ENCODE measurements at places on chromosomes 5 and 9.

DNA sequence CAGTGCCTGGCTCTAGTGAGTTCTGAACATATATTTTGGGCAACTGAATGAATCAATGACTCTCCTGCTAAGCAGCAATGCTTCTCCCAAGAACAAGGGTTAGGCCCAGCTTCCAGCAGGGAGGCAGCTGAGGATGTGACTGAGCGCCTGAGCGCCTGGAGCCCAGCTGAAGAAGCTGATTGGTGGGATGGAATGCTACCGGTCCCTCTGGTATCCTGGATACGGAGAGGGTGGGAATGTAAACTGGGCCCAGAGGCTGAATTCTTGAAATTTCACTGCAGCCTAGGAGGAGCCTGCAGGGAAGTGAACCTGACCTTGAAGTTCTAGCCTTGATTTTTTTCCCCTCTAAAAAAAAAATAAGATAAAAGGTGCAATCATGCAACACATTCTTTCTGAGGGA lies 43.2 kb downstream of the WWC1 start:
- no peak for DNase-seq

DNA sequence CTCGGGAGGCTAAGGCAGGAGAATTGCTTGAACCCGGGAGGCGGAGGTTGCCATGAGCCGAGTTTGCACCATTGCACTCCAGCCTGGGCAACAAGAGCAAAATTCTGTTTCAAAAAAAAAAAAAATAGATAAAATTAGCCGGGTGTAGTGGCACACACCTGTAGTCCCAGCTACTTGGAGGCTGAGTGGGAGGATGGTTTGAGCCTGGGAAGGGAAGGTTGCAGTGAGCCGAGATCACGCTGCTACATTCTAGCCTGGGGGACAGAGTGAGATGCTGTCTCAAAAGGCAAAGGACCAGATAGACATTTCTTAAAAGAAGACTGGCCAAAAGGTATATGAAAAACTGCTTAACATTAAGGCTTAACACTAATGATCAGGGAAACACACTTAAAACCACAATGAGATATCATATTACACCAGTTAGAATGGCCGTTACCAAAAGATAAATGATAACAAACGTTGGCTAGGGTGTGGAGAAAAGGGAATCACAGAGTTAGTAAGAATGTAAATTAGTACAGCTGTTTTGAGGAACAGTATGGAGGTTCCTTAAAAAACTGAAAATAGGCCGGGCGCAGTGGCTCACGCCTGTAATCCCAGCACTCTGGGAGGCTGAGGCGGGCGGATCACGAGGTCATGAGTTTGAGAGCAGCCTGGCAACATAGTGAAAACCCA lies 10.1 kb upstream of the MARVELD2 start:
- no peak for DNase-seq

DNA sequence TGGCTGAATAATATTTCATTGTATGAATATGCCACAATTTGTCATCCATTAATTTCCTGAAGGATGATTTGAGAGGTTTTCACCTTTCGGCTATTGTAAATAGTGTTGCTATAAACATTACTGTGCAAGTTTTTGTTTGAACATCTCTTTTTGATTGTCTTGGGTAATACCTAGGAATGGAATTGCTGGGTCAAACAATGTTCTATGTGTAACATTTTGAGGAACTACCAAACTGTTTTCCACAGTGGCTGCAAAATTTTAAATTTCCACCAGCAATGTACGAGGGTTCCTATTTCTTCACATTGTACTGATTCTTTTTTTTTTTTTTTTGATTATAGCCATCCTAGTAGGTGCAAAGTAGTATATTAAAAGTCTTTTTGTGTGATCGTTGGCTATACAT lies 63.8 kb upstream of the ANKH start:
- no peak for DNase-seq

GRCh38 chr5:158152136-158152535 lies 293.2 kb upstream of the CLINT1 start:
- no peak for DNase-seq

GRCh38 chr5:133564921-133565565 lies 47.3 kb downstream of the FSTL4 start:
- no peak for DNase-seq

DNA sequence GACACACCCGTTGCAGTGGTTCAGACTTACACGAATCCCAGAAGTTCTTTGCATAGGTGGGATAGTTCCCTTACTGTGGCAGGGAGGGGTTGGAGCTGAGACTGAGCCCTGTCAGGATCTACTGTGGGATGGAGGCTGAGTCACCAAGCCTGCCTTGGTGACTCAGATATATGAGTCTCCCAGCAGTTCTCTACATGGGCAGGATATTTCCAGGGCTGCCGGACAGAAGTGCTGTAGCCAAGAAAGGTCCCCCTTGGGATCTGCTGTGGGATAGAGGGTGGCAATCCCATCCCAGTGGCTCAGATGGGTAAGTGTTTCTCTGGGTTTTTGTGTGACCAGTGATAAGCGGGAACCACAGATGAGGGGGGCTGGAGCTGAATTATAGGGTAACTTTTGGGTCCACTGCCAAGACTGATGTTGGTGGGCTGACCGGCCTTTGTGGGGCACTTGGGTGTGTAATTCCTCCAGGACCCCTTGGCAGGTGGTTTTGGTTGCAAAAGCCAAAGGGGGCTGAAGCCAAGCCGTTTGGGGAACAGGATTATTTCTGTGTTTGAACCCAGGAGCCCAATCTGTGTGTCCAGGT lies 18.7 kb downstream of the XRCC4 start:
- no peak for DNase-seq

- DNase-seq = no peak
These were observed 53.9 kb downstream of the CSNK1A1 start for GRCh38 chr5:149497357-149497756.

DNA sequence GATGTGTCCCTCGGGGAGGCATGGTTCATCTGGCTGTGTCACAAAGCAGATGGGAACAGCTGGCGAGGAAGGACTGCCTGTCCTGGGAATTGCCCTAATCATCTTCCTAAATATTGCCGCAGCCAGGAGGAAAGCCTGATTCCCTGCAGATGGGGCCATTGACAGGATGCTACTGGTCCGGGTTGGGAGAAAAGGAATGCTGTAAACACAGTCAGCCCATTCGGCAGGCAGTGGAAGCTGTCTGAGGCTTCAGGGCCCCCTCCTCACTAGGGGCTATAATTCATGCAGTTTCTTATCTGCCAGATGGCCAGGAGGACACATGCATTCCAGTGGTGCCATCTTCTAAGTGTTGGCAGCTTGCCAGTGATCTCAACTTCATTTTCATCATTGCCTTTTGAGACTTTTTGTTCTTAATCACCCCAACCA lies 110.3 kb downstream of the KCNIP1 start:
- no peak for DNase-seq

DNA sequence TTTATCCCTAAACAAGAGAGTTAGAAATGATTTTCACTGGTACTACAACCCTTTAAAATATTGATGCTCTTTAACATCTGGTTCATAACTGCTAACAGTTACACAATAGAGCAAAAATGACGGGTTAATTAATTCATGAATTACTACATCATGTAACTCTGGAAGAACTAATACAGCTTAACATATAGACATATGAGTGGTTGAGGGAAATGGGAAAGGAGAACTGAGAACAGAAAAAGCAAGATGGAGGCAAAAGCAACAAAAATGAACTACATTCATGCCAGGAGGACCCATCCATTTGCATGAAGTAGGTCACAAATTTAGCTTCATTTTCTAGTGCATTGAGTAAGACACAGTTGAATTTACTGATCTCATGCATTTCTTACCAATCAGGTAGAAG lies 61.8 kb downstream of the C9 start:
- DNase-seq = no peak

- no peak for DNase-seq
These were observed 49.1 kb downstream of the BNC2 start for GRCh38 chr9:16821344-16821743.

- DNase-seq = no peak
These were observed at the start of gene TRIM7 for GRCh38 chr5:181204826-181205760. Gene TRIM7, minus strand, starts transcription at chr5:181205196. Its CDS starts 86 bp downstream, at chr5:181205110.

DNA sequence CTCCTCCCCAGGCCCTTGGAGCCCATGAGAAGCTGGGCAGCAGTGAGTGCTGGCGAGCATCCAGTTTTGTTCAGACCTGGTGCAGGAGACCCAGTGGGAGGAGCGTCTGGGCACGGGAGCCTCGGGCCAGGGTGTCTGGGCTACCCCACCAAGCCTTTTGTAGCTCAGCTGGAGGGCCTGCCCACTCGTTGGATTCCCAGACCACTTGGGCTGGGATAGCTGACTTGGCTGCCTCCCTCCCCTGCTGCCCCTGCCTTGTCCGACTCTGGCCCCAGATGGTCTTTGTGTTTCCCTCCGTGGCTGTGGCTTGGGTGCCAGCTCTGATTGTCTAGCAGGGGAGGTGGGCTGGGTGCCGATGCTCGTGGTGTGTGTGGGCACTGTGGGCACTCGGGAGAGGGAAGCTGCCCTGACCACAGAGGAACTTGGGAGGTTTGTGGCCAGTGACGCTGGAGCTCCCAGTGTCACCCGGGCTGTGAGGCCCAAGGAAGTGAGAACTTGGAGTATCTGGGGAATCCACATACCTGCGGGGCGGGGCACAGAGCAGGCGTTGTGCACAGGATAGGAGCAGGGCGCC lies 47.3 kb downstream of the WNK2 start:
- DNase-seq = no peak

DNA sequence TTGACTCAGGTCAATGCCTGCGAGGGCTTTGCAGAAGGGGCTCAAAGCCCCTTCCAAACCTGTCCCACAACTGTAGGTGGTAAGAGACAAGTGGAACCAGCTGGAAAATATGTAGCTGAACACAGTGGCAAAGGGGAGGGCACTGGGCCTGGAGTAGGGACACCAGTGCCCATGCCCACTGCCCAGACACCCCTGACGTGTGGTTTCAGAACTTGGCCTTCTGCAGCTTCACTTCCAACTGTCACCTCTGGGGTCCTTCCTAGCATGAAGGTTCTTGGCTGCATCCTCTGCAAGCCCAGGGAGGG lies 233.1 kb upstream of the IRX1 start:
- DNase-seq = no peak

GRCh38 chr9:15512889-15513288 lies 2.1 kb upstream of the PSIP1 start:
- DNase-seq = no peak

DNA sequence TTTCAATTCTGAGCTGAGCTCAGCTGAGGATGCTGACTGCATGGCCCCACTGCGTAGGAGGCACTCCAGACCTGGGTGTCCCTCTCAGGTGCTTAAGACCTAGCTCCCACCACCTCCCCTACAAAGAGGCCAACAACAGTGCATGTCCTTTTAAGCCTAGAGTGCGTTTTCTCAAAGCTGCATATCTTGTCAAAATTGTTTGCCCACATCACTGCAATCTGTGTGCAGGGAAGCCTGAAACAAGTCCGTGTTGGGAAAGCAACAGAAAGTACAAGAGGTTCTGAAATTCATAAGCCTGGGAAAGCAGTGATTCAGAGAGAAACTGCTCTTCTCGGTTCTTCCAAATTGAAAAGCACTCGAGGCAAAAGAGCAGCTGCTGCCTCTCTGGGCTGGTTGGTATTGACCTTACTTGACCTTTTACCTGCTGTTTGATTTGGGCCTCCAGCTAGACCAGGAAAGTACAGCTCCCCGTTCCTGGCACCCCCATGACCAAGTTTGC lies 238.4 kb downstream of the NR2F1-AS1 start:
- no peak for DNase-seq

DNA sequence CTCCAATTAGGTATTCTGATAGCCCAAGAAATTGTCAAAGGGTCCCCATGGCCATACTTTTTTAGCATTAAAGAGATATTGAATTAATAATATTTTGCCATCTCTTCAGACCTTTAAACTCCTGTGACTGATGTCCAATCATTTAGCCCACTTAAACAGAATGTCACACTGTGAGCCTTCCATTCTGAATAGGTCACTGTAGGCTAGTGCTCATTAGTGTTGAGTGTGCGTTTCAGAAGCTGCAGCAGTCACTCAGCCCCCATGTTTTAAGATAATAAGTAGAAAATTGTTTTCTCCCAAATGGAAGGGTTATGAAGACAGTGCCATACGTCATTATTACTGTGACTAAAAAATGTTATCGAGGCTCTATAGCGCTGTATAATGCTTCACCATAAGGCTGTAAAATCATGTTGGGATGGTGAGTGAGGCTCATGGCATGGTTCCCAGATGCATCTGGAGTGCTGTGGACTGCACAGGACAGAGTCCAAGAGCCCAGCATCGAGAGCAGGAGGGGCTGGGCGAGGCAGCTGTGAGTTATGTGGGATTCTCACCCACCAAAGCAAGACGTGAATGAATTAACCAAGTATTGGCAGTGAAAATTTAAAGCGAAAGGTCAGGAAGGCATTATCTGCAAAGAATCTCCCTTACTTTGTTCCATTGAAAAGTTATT lies 2112.9 kb upstream of the WWC1 start:
- no peak for DNase-seq

GRCh38 chr5:180084638-180085561 lies 13.3 kb upstream of the RNF130 start:
- no peak for DNase-seq

GRCh38 chr5:99586878-99587277 lies 658.1 kb upstream of the CHD1 start:
- no peak for DNase-seq

DNA sequence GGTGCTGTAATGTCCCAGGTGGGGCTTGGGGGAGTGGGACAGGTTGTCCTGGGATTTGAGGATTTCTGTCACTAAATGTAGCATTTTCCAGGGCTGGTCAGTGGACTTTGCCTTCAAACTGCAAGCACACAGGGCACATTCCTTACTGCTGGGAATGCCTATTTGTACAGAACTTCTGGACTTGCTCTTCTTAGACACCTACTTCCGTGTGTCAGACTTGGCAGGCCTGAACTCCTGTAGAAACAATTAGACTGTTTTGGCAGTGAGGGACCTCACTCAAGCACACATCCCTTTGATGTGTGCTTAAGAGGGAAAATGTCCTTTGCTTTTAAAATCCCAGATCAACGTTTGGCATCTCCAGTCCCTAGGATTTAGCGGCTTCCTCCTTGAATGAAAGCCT lies 192.2 kb downstream of the PAPPA start:
- no peak for DNase-seq

DNA sequence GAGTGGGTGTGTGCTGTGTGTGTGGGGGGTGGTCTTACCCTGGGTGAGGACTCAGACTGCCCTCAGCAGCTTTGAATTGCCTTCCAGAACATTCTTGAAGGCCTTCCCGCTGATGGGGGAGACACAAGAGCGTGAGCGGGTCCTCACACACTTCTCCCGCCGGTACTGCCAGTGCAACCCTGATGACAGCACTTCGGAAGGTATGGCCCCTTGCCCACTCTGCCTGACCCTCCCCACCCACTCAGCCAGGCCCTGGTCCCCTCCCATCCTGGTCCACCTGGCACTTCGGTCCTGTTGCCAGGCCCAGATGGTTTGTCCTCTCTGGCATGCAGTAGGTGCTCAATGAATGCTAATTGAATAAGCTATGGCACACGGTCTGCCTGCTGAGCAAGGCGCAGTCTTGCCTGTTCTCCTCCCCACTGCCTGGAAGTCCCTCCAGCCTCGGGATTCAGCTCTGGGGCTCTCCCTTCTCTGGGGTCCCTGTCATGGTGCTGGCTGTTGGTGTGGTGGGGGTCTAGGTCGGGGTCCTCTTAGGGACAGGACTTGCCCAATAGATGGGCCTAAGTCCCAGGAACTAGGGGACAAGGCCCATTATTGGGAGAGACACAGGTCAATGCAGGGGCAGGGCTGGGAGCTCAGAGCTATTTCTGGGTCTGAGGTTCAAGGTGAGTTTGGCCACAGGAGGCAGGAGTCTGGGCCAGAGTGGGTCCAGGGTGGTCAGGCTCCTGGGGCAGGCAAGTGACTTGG lies 26.4 kb downstream of the PSD2 start:
- no peak for DNase-seq

Measured in stimulated activated CD4-positive, alpha-beta T cell treated with anti-CD3 and anti-CD28 coated beads, Interleukin-1b, Interleukin-23, amount 100 ng/mL, for 24 hours (primary cell).